ENCODE measurements at places on chromosomes 6 and 20.

DNA sequence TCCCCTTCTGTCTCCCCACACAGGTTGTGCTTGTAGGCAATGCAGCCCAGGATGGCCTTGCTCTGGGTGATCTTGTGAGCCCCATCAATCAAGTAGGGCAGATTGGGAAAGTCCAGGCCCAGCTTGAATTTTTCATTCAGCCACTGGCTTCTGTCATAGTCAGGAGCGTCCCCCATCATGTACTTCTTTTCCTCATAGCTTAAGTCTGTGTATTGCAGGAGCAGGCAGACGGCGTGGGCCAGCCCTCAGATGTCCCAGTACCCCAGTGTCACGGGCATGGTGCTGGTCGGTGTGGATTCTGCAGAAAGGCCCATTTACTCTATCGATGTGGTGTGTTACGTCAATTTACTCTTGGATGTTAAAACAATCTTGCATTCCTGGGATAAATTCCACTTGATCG lies 40.1 kb upstream of the SLC16A10 start:
- no peak for DNase-seq

GRCh38 chr20:46111028-46111835 lies 6.9 kb upstream of the CD40 start:
- DNase-seq = no peak

DNA sequence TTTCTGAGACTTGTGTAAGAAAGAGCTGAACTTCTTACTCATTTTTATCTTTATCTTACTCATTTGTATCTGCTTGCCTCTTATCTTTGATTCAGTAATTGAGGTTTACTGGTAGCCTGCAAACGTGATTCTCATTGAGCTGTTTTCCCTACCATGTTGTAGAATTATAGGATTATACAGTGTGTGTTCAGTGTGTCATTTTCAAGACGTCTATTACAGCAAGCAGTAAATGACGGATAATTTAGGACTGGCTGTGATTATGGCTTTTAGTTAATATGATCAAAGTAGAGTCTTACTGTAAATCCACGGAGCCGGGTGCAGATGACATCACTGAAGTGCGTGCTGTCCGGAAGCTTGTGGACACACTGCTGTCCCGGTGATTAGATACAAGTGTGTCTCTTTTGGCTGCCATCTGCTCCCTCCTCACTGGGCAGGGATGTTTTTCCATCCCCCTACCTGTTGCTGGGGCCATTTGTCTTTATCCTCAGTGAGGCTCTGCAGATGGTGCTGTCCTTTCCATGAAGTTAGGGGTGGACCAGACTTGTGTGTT lies 6.0 kb downstream of the NELFCD start:
- DNase-seq = no peak

DNA sequence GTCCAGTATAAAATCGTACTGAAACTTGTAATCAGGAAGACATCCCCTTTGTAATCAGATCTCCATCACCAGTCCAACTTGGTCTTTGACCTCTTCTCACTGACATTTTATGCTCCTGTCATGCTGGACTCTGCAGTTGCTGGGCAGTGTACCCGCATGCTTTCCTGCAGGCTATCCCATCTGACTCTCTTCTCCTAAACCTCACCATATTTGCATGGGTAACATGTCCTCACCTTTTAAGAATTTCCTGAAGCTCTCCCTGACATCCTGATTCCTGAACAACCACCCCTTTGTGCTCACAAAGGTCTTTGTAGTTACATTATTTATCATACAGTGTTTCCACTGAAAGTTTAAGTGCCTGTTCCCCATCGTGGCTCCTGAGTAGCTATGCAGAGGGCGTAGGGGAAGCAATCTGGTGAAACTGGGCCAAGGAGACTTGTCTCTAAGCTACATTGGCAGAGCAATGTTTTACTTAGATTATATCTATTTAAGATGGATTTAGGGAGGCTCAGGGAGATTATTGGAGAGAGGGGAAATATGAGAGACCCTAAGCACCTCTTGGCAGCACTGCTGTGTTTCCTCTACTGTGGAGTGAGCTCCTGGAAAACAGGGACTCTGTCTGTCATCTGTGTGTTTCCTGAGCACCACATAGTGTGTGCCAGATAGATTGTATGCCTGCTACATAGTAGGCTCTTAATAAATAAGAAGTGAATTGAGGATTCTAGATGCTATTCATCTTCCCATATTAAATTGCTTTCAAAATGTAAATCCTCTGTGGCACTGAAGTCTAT lies 124.0 kb downstream of the LAMA2 start:
- DNase-seq = no peak

- DNase-seq = no peak
Observed at GRCh38 chr20:32976746-32977145, 27.5 kb downstream of the SUN5 start.

GRCh38 chr20:58742668-58743566 lies 50.3 kb downstream of the NPEPL1 start:
- DNase-seq = no peak

GRCh38 chr6:116254297-116255056 lies 602 bp upstream of the TSPYL4 start:
- no peak for DNase-seq

DNA sequence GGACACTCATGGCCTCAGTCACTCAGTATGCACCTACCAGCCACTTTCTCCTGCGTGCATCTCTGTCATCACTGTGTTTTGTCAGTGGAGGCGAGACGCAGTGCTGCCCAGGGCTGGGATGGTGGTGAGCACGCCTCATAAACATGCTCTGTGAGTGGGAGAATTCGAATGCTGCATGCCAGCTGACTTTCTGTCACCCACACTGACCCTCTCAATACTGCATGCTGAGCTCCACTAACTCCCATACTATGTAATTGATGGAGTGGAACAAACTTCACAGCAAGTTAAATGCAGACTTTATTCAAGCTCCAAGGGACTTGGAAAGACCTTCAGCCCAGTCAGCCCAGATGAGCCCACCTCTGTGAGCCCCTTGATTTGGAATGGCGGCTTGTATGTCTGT lies 22.7 kb upstream of the GGTLC1 start:
- no peak for DNase-seq

All from iPS DF 6.9 (cell line).